Stimulated activated CD4-positive, alpha-beta T cell treated with anti-CD3 and anti-CD28 coated beads, TNF-alpha, amount 100 ng/mL, for 24 hours (primary cell): ENCODE measurements at places on chromosomes 1 and 21.
A peak's percentile ranks its signal among the peaks of the same experiment; 100 is the strongest.

DNA sequence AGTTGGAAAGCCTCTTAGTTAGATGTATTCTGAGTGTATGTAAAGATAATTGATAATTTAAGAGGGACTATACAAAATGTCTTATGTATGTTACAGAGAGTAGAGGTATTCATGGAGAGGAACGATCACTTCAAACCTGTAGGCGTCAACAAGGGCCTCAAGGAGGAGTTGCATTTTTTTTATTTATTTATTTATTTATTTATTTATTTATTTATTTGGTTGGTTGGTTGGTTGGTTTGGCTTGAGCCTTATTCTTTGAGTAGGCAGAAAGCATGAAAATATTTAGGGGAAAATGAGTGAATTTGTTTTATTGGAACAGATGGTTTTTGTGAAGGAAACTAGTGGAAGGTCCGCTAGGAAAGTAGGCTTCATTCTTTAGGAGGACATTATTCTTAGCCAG lies 8.5 kb downstream of the ANGPTL1 start:
- no peak for DNase-seq

GRCh38 chr1:7292714-7293419 lies 478.2 kb upstream of the VAMP3 start:
- DNase-seq, result no peak

GRCh38 chr1:231715816-231716722 lies 89.5 kb downstream of the DISC1 start:
- no peak for DNase-seq

DNA sequence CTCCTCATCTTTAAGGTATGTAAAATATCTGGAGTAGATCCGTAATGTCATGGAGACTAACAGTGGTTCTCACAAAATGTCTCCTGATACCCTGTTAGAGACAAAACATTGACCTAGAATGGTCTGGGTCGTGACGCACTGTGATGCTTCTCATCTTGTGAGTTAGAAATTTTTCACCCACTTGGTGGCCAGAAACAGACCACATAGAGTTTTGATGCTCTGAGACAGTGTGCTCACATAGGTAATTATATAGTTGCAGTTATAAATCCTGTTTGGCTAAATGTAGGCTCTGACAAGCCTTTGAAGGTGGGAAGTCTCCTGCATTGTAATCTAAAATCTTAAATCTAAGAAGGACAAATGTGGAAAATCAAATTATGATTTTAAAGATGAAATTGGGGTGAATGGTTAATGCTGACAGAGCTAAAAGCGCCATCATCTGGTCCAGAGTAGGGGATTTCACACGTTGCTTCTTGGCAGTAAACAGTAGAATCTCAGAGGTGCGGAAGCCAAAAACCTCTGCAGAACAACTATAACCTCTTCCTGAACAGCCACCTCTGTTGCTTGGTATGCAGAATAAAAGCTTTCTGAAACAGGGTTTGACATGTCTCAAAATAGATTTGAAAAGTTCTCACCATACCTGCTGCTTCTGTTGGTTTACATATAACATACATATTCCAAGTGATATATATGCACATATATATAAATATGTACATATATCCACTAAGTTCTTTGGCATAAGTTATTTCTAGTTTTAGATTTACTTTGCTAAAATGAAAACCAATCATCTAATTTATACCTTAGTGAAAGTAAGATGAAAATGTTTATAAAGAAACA lies 17.1 kb downstream of the RPAP2 start:
- no peak for DNase-seq

GRCh38 chr1:80837066-80837465 lies 963.7 kb upstream of the ADGRL2 start:
- DNase-seq, result no peak

DNA sequence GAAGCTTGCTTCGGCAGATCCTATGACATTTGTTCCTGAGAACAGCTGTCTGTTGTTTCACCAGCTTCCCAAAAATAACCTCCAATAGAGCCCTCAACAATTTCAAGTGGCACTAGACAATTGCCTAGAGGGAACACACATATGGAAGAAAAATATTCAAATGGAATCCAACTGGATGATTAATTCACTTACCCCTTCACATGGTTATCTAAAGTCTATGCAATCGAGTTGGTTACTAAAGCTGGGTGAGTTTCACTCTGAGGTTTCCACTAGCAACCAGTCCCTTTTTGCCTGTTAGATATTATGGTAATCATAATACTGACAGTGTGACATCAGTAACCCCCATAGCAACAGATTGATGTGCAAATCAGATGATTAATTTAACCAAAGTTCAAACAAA lies at the start of gene LEMD1:
LEMD1 (minus strand) TSS at position 259 of the 400 bp plus-strand sequence. CDS start 1,520 bp downstream, outside the sequence.
- no peak for DNase-seq

DNA sequence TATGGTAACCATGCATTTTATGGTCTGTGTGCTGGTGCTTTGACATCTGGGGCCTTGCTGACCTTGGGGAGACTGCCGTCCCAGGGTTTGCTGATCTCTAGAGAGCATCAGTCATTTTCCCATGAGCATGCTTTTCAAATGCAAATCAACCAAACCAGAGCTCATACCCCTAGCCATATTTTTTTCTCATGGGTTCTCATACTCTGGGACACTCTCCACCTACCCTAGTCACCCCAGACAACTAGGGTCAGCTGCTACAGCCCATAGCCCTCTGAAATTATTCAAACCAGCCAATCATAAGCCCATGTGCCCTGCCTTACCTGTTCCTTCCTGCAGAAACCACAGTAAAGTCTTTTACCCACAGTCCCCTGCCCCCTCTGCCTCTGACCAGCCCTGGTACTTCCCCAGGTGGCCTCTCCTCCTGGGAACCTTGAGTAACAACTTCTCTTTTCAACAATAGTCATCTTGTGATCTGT lies 132.0 kb downstream of the MAP3K21 start:
- no peak for DNase-seq

- DNase-seq, result no peak
Measured at GRCh38 chr1:153800516-153800915, 25.3 kb downstream of the SLC27A3 start.

- no peak for DNase-seq
Measured at GRCh38 chr1:53155945-53156344, 13.5 kb upstream of the SLC1A7 start.

DNA sequence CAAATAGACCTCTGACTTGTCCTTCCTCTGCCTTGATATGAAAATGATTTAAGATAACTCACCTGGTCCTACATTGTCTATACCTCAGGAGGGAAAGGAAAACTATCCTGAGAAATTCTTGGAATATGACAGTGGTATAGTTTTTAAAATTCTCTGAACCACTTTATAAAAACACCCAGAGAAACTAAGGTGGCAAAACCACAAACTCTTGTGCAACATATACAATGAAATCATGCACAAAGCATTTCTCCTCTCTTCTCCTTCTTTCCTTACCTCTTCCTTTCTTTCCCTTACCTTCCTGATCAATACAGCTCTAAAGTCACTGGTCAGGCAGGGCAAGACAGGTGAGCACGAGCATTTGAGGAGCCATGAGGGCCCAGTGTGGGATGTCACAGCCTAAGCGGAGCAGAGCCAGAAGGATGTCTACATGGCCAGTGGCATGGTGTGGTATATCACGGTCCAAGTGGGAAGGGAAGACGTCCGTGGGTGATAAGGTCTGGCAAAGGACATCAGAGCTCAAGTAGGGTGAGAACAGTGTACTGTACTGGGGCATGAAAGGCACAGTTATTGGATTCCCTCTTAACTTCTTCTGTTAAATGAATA lies 543.3 kb downstream of the DPYD start:
- no peak for DNase-seq

GRCh38 chr1:164971391-164971790 lies 385.1 kb downstream of the LMX1A start:
- no peak for DNase-seq

DNA sequence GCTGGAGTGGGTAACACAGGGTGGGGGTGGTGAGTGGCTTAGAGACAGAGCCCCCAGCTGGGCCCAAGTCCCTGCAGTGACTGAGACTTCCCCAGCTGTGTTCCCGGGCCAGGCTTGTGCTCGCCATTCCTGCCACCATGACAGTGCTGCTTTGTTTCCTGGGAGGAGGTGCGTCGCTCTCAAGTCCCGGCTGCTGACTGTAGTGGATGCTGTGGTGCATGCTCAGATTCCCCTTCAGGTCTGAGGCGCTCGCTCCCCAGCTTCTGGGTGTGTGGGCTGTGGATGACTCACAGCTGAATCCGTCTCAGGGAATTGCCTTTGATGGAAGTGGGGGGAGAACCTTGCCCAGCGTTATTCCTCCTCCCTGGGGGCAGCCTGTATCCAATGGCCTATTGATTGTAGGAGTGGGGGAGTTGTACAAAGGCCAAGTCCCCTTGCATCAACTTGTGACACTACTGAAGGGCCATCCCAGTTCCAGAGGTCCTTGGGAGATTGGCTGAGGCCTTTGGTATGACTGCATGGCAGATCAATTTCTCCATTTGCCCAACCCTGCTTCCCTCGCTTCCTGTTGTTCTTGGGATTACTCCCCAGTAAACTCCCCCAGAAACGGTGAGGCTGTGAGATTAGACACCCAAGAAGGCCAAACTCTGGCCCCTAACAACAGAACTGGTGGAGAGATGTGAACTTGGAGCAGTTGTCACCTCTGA lies 17.8 kb upstream of the POU3F1 start:
- DNase-seq, result no peak

- no peak for DNase-seq
Measured at GRCh38 chr1:41882068-41882477, 36.6 kb downstream of the HIVEP3 start.

- no peak for DNase-seq
Measured at GRCh38 chr1:23578997-23579363, 19.7 kb upstream of the ID3 start.

DNA sequence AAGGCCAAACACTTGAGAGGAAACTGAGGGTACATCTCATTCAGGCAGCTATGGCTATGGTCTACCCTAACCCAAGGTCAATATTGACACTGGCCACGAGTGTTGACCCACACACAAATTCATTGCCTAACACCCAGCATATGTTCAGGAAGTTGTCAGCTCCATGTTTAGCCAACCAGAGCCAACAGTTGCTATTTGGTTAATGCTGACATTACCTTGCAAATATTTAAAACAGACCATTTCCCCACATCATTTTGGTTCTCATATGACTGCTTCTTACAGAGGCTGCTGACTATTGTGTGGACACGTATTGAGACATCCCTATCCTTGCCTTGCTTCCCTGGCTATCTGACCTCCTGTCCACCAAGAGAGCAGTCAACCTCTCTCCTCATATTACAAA lies 97.3 kb downstream of the LMX1A start:
- no peak for DNase-seq

- DNase-seq, result no peak
Measured at GRCh38 chr1:208177656-208178055, 66.5 kb downstream of the PLXNA2 start.

DNA sequence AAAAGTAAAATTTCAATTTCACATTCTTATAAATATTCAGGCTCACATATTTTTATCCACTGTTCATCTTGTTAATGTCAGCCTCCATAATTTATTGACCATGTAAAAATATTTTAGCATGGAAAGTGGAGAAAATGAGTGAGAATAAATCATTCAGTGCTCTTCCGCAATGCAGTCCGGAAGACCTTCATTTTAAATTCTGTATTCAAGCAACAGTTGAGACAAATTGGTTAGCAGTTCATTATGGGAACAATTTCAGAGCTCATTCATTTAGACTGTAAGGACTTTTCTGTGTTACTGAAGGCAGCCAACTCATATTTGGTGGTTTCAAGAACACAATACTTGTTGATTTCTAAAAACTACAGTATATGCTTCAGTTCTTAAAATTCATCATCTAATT lies 97.8 kb downstream of the TYW3 start:
- DNase-seq, result no peak

DNA sequence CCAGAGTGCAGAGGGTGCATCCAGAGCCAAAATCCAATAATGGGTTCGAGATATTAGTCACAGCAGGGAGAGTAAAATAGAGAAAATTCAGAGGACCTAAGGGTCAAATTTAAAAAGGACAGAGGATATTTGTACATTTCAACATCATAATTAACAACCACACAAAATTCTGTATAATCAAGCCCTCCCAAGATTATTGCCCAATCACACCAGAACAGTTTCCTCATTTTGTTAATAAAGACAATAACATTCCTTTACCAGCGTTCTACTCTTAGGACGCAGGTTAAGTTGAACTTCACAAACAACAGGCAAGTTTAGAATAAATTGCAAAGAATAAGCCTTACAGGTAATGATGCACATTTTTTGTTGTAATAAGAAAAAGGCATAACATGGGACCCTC lies 462.8 kb downstream of the PTPRC start:
- DNase-seq, result no peak

- DNase-seq, result no peak
Measured at GRCh38 chr1:90730243-90731022, 13.3 kb upstream of the BARHL2 start.

DNA sequence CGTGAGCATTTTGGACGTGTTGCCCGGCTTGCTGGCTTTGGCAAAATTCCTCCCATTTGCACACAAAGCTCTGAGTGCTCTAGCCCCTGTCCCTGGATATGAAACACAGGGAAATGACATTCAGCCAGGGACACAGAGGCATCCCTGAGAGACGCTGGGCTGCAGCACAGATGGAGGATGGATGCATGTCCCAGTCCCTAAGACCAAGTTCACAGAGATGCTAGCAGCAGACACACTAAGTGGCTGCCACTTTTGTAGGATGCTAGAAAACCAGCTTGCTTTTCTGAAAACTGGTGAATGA lies 12.5 kb downstream of the ACTRT2 start:
- no peak for DNase-seq

DNA sequence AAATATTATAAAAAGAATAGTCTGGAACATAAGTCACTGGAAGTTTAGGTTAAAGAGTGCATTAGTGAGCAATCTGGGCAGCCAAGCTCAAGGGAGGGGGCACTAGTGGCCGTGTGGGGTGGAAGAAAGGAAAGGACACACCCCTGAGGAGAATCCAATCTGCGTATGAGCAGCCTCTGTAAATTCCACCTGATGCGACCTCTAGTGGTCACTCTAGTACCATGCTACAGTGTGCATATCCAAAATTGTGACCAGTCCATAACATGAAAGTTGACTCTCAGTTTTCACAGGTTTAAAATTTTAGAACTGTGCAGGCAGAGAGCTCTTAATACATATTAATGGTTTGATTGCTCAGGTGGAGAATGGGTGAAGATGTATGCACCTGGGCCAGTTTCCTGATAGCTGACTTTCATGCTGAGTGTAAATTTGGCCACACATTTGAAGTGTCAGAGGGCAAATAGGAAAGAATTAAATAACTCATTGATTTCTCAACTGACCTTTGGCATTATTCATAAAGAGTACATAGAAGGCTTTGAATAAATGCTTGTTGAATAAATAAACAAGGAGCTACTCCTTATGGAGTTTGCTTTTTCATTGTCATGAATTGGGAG lies 105.9 kb upstream of the C21orf91 start:
- DNase-seq, result peak; percentile 19

- DNase-seq, result no peak
Measured at GRCh38 chr1:46638921-46639320, 22.3 kb upstream of the MOB3C start.

DNA sequence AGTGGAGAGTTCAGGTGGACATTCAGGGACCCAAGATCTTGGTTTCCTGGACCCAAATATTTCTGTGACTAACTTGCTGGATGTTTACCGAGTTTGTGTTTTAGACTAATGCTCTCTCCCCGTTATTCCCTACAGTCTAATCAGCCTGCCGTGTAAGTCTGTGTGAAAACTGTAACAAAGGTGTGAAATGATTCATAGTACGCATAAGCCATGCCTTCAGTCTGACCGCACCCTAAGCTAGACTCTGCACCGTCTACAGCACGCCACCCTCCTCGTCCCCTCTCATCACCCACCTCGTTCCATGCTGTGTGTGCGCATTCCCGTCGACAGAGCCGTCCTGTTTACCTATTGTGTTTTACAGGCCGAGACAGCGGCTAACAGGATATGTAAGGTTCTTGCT lies 50.5 kb downstream of the ACTN2 start:
- DNase-seq, result no peak
